HepG2 (cell line): ENCODE measurements at places on chromosomes 7 and 10. TPM values are rescaled to one million over a fixed set of nuclear protein-coding genes. Genes with fewer than 3 reads are reported as not detected.

TOMM7 gene
- 328 and 369 TPM in 2 replicates for polyA plus RNA-seq

GRCh38 chr7:69843653-69844052, 245.4 kb downstream of the AUTS2 start:
- no peak for DNase-seq

DNA sequence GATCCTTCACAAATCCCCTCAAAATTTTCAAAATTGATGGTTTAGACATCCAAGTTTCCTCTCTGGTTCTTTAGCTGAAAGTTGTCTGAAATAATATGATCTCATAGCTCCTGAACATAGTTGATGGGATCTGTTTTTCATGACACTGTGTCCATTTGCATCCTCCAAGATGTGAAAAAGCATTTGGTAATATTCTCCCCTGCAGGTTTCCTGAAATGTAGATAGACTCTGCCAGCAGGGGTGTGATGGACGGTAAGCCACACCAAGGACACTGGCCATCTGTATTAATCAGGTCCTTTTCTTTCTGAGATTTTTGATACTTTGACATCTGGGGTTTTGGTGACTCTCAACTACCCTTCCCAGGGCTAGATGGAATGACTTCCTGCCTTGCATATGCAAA, 79.6 kb upstream of the GRB10 start:
- DNase-seq = no peak

DNA sequence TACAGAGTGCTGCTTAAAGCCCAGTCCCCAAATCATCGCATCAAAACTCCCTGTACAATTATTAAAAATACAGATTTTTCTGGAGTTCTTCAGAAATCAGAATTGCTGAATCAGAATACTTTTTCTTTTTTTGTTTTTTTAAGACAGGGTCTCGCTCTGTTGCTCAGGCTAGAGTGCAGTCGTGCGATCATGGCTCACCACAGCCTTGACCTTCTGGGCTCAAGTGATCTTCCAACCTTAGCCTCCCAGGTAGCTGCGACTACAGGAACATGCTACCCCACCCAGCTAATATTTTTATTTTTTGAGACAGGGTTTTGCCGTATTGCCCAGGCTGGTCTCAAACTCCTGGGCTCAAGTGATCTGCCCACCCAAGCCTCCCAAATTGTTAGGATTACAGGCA, 3.9 kb downstream of the BBIP1 start:
- DNase-seq = no peak
